ENCODE measurements at places on chromosomes 5 and 9.
A peak's percentile ranks its signal among the peaks of the same experiment; 100 is the strongest.

DNA sequence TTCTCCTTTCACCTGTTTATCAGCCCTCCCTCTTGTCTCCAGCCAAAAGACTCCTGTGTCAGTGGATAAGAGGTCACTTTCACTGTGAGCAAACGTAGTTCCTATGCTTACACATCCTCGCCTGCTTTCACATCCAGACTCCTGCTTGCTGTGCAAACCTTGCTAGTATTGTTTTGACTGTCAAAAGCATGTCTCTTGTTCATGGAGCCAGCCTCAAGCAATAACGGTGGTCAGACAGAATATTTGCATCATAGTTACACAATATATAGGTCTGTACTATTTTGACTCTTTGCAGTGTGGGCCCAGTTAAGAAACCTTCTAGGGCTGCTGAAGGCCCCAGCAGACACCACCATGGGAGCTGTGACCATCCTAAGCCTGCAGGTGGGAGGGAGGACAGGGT lies 420.0 kb downstream of the SEMA5A start:
- DNase-seq, result no peak

DNA sequence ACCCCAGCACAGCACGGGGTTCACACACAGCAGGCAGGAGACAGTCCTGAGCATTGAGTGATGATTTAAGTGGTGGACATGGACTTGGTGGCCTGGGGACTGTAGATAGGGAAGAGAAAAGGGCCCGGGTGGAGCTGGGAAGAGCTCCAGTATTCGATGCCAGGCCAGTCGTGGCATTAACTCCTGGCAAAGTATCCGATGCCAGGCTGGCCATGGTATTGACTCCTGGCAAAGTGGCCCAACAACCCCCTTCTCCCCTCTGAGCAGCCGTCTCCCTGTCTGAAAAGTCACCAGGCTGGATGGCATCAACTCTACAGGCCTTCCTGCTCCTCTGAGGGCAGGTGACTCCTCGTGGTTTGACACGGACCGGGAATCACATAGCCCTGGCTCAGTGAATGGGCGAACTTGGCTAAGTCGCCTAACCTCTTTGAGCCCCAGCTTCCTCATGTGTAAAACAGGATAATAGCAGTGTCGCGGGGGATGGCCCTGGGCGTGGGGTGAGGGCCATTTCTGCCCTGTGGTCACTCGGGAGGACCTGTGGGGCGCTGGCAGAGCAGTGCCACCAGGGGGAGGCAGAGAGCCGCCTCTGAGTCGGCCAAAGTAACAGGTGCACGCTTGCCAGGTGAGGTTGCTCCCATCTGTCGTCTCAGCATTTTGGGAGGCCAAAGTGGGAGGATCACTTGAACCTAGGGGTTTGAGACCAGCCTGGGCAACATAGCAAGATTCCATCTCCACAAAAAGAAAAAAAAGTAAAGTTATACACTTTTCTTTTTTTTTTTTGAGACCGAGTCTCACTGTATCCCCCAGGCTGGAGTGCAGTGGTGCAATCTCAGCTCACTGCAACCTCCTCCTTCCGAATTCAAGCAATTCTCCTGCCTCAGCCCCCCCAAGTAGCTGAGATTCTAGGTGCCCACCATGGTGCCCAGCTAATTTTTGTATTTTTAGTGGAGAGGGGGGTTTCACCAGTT lies 5.7 kb upstream of the SEC16A start:
- peak; percentile 63 for DNase-seq

DNA sequence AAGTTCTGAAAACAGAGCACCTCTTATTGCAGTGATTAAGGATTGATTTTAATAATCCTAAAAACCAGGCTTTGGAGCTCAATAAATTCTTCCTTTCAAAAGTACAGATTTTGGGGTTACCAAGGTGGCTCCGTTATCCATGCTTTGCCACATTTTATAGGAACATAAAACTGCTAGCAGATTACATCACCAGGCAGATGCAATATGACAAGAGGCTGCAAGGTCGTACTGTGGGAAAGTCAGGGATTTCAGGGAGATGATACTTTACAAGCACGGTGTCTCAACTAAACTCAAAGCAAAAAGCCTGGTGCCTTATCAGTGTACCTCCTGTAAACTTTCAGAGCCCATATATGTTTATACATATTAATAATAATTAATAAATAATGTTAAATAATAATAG lies 28.6 kb downstream of the ADAMTSL1 start:
- DNase-seq, result no peak

GRCh38 chr5:116520771-116521170 lies 53.9 kb downstream of the SEMA6A start:
- DNase-seq, result no peak

DNA sequence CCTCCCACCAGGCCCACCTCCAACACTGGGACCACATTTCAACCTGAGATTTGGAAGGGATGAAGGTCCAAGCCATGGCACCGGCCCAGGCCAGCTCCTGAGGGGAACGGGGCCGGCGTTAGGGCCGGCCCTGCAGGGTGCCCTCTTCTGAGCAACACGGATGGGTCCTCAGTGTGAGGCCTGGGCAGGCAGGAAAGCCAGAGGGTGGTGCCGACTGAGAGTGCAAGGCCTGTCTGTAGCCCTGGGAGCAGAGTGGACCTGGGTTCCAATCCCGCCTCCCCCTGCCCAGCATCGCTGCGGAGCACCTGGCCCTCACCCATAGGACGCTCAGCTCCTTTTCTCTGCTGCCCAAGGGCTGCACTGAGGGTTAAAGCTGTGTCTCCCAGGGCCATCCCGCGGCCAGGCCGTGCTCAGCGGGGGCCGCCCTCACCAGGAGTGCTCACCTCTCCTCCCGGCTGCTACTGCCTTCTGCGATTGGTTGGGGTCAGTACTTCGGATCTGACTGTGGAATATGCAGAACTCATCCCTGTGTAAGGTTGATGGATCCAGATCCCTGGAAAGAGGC lies 44.1 kb upstream of the FCN2 start:
- DNase-seq, result no peak

- DNase-seq, result no peak
Observed at GRCh38 chr5:108334225-108334624, 47.7 kb downstream of the FBXL17 start.

- DNase-seq, result no peak
Observed at GRCh38 chr5:2588850-2589501, 162.5 kb downstream of the IRX2 start.

GRCh38 chr5:756865-757345 lies 27.6 kb downstream of the ZDHHC11B start:
- no peak for DNase-seq

DNA sequence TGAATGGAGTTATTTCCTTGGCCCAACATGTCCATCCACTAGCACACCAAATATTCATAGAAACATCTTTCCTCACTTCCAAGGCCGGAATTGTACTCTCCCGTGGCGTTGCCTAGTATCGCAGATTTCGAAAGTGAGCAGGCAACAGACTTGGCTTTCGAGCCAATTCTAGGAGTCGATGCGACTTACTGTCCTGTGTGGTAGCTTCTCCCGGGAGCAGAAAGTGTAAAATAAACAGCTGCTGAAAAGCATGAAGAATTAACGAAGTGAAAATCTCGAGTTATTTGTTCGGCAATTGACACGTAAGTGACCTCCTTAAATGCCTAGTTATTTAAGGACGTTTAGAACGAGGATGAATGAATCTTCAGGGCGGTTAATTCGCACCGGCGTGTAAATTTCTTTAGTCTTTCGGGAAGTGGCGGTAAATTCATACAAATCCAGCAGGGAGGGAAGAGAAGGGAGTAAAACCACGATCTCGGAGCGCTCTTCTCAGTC lies 449 bp upstream of the PCSK5 start:
- peak; percentile 44 for DNase-seq

GRCh38 chr5:148397968-148398595 lies 14.3 kb downstream of the FBXO38 start:
- DNase-seq, result peak; percentile 37

GRCh38 chr5:107342371-107342770 lies 328.4 kb downstream of the EFNA5 start:
- no peak for DNase-seq

GRCh38 chr5:179403426-179404147 lies 58.3 kb upstream of the ADAMTS2 start:
- DNase-seq, result no peak

DNA sequence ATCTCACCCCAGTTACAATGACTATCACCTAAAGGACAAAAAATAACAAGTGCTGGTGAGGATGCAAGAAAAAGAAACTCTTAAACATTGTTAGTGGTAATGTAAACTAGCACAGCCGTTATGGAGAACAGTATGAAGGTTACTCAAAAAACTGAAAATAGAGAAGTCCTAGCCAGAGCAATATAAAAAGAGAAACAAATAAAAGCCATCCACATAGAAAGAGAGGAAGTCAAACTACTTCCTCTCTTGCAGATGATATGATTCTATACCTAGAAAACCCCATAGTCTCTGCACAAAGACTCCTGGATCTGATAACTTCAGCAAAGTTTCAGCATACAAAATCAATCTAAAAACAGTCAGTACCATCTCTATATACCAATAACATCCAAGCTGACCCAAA lies 221.5 kb upstream of the FAM174A start:
- peak; percentile 4 for DNase-seq

DNA sequence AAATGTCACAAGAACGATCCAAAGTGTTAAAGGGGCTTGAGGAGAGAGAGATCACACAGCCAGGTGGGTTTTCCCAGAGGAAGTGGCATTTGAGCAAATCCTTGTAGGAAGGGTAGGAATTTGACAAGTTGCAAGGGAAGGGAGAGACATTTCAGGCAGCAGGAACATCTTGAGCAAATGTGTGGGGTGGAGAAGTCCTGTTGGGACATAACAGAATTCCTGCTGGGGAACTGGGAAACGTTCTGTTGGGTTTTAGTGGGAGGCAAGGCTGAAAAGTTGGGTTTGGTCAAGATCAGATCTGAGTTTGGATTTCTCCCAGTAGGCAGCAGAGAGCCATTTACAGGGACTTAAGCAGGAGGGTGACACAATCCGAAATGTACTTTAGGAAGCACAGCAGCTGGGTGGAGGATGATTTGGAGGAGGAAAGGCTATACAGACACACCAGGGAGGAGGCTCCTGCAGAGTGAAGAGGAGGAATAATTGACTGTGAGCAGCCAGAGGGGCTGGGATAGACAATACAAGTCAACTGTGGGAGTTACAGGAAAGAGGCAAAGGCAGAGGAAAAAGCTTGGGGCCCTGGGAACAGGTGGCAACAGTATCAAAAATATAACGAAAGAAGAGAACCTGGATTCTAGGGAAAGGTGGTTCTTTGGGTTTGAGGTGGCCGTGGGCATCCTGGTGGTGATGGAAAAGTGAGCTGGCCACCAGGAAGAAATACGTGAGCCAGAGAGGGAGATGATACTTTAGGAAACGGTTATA lies 3.1 kb upstream of the ZSWIM6 start:
- no peak for DNase-seq

- DNase-seq, result no peak
Observed at GRCh38 chr5:6508931-6509330, 60.3 kb downstream of the UBE2QL1 start.

- DNase-seq, result no peak
Observed at GRCh38 chr9:18516965-18517364, 43.0 kb downstream of the ADAMTSL1 start.

GRCh38 chr5:178350361-178351220 lies 118.0 kb upstream of the PHYKPL start:
- peak; percentile 20 for DNase-seq

DNA sequence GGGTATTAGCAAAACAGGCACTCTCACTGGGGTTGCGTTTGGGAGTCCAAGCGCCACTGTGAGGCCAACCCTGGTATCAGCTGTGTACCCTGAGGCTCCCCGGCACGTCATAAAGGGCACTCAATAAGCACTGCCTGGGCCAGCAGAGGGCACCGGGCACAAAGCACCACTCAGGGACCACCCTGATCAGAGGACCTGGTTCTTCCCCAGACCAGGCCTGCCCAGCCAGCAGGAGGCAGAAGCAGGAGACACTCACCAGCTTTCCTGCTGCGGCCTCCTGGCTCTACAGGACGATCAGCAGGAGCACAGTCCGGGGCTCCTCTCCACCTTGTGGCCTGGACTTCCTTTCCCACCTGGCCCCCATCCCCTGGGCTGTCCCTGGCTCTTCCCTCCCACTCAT lies 12.6 kb downstream of the MGAT1 start:
- DNase-seq, result peak; percentile 76

GRCh38 chr5:121462441-121462840 lies 389.2 kb upstream of the FTMT start:
- no peak for DNase-seq

- DNase-seq, result no peak
Observed at GRCh38 chr9:110876929-110877328, 161.3 kb downstream of the LPAR1 start.

DNA sequence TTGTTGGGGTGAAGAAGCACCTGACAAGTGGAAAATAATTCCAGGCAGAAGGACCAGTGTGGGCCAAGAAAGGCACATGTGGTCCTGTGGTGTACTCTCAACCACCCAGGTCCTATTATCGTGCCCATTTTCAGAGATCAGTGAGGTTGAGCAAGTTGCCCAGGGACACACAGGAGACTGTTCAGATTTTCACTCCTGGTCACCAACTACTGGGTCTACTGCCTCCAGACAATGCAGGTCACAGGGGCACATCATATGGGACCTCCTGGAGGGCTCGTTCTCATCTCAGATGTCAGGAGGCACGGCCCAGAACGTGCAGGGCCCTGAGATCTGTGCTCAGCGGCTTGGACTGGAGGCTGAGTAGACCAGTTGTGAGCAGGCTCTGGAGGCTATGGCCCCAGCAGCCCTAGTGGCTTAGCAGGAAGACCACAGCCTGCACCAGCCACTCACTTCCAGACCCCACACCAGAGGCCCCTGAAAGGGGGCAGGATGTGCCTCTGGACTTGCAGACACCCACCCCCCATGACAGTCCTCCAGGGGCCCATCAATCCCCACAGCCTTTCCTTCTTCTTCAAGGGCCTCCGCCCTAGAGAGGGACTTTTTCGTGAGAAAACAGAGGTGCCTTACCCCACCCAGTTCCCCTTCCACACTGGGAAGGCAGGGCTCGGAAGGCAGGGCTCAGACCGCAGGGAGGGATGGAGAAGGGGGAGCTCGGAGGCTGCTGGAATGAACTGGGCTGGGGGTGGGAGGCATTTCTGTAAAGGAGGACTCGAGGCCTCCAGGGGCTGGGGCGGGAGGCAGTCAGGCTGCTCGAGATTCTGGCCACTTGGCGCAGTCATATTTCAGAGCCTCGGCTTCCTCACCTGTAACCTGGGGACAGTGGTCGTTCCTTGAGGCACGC lies 82.7 kb upstream of the NEURL1B start:
- no peak for DNase-seq

DNA sequence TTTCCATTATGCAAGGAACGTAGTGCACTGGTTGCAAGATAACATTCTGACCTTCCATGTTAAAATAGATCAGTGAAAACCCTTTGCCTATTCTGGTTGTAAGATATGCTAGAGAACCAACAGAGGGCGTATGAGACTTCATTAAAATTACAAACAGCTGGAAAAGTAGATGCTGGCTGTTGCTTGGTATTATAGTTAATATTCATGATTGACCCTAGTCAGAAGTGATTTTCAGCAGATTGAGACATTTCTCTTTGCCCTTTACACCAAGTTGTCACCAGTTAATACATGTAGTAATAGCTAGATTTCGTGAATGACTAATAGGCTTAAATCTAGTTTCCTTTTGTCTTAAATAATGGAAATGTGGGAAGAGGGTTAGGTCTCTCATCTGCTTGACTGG lies 13.8 kb upstream of the FGF18 start:
- peak; percentile 74 for DNase-seq
